ENCODE measurements at places on chromosomes 1 and 21.

- no peak for DNase-seq
These were observed 25.3 kb upstream of the CR2 start for GRCh38 chr1:207428783-207429182.

DNA sequence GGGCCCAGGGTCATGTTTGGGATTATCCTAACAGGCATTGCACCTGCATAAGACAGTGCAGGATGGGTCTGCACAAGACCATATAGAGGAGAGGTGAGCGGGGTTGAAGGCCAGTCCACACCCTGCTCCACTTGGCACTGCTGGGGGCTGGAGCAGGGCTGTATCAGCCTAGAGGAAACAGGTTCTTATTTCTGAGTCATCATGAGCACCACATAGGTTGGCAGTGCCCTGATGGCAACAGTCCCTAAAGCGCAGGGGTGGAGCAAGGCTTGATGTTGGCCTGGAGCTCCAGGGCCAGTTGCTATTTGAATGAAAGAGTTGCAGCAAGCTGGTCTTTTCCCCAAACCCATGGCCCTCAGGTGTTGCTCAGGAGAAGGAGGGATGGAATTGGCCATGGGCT, 29.8 kb upstream of the BMP8B start:
- no peak for DNase-seq

DNA sequence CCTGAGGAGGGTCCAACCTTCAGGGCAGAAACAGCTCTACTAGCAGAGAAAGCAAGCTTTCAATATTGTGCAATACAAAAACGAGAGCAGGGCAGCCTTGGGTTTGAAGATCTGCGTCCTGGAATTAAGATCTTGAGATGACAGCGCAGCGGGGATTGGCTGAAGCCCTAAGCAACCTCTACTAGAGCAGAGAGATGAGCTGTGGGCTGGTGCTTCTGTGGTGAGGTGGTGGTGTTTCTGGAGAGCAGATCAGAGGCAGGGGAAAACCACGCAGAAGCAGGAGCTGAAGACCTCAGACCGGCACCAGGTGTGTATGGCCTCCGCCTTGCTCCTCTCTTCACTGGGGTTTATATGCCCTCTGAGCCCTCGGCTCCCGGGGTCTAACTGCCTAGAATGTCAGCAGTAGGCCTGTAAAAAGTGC, 12.5 kb downstream of the TRAF3IP3 start:
- peak; percentile 87 for DNase-seq

GRCh38 chr1:240329443-240329842, 237.8 kb downstream of the FMN2 start:
- DNase-seq: no peak

DNA sequence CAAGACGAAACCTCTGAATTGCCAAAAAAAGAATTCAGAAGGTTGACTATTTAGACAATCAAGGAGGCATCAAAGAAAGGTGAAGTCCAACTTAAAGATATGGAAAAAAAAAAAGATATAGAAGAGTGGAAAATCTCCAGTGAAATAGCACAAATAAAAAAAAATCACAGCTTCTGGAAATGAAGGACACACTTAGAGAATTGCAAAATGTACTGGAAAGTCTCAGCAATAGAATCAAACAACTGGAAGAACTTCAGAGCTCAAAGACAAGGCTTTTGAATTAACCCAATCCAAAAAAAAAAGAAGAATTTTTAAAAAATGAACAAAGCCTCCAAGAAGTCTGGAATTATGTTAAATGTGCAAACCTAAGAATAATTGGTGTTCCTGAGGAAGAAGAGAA, 31.8 kb downstream of the CD2 start:
- DNase-seq: no peak

GRCh38 chr1:169348383-169349036, 19.1 kb downstream of the NME7 start:
- no peak for DNase-seq

- DNase-seq: no peak
These were observed 6.5 kb upstream of the TAGLN2 start for GRCh38 chr1:159931795-159932173.

- no peak for DNase-seq
These were observed 24.7 kb upstream of the LRRN2 start for GRCh38 chr1:204709960-204710912.

DNA sequence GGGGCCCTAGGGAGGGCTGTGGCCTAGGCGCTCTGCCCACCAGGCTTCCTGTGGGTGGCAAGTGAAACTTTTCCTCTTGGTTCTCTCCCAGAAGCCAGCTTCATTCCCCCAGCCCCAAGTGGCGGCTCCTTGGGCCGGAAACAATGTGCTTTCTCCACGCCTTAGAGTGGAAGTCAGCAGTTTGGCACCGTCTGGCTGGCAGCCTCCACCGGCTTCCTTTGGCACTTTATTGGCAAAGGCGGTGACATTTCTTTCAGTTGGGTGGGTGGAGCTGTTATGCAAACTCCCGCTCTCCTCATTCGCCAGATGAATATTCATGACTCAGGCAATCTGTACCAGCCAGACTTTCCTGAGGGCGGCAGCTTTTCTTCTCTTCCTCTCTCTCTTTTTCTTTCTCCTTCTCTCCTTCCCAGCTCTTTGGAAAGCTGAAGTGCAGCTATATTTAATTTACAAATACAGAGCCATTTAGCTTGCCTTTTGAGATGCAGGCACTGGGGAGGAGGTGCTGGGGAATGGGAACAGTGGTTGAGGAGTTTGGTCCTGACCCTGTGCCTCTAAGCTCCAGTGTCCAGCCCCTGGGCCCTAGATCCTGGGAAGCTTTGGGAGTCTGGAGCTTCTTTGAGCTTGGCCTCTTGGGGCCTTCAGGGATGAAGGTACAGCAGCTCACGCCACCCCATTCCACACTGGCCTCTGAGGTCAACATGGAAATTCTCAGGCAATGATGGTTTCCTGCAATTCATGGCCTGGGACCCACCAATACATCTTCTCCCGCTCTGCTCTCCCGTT, 67.8 kb upstream of the POU3F1 start:
- DNase-seq: no peak

GRCh38 chr21:25732091-25732760, 2.5 kb downstream of the ATP5PF start:
- DNase-seq: no peak

DNA sequence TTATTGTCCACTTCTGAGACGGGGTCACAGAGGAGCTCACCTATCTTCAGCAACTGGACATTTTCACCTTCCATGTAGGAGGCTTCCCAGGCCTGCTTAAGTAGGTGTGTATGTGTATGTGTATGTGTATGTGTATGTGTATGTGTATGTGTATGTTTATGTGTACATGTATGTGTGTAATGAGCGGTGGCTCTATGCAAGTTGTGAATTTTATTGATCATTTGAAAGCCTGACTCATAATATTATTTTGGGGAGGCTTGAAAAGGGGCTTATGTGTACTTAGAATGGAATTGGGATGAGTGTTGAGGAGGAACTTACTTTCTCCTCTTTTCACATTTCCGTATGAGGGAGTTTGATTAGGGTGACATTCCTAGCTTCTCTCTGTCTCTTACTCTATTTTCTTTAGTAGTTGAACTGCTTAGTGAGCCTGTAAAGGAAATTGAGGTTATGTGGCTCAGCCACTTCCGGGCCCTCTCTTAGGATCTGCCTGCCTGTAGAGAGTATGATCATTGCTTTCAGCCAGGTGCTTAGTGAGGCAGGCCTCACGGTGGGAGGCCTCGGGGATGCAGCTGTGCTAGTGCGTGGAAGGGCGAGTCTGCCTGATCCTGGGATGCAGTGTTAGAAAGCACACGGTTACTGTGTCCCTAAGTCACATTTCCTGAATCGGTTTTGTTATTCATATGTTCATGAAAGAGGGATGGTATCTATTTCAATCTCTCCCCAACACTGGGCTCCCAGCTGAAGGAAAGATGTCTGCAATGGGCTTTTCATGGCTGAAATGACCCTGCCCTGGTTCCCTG, 61.0 kb downstream of the IER5 start:
- DNase-seq: peak; percentile 73

DNA sequence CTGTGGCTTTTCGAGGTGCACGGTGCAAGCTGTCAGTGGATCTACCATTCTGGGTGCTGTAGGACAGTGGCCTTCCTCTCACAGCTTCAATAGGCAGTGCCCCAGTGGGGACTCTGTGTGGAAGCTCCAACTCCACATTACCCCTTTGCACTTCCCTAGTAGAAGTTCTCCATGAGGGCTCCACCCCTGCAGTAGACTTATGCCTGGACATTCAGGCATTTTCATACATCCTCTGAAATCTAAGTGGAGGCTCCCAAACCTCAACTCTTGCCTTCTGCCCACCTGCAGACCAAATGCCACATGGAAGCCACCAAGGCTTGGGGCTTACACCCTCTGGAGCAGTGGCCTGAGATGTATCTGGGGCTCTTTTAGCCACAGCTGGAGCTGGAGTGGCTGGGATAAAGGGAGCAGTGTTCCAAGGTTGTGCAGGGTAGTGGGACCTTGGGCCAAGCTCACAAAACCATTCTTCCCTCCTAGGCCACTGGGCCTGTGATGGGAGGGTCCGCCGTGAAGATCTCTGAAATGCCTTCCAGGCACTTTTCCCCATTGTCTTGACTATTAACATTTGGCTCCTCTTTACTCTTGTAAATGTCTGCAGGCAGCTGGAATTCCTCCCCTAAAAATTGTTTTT, 18.0 kb upstream of the RNF2 start:
- no peak for DNase-seq

DNA sequence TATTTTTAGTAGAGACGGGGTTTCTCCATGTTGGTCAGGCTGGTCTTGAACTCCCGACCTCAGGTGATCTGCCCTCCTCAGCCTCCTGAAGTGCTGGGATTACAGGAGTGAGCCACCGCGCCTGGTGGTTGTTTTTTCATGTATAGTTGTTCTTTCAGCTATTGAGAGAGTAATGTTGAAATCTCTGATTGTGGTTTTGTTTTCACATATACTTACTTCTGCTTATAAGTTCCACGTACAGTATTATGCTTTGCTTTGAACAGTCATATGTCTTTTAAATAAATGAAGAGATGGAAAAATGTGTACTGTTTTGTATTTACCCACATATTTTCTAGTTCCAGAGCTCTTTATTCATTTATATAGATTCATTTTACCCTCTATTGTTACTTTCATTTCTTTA, 44.5 kb downstream of the MARK1 start:
- DNase-seq: no peak

- DNase-seq: no peak
These were observed 579.6 kb downstream of the USP25 start for GRCh38 chr21:16309250-16309971.

GRCh38 chr21:33987461-33987860, 71.9 kb upstream of the ATP5PO start:
- DNase-seq: no peak

GRCh38 chr21:45515241-45516061, 26.8 kb downstream of the SLC19A1 start:
- no peak for DNase-seq

GRCh38 chr1:41587791-41588190, 103.3 kb upstream of the EDN2 start:
- no peak for DNase-seq

GRCh38 chr1:85339089-85339488, 62.7 kb upstream of the BCL10 start:
- DNase-seq: no peak

GRCh38 chr1:158998781-158999161, 10.9 kb upstream of the IFI16 start:
- no peak for DNase-seq

GRCh38 chr1:61352845-61353435, 270.6 kb downstream of the NFIA start:
- DNase-seq: no peak

GRCh38 chr1:225446595-225446960, 18.7 kb upstream of the LBR start:
- peak; percentile 20 for DNase-seq

DNA sequence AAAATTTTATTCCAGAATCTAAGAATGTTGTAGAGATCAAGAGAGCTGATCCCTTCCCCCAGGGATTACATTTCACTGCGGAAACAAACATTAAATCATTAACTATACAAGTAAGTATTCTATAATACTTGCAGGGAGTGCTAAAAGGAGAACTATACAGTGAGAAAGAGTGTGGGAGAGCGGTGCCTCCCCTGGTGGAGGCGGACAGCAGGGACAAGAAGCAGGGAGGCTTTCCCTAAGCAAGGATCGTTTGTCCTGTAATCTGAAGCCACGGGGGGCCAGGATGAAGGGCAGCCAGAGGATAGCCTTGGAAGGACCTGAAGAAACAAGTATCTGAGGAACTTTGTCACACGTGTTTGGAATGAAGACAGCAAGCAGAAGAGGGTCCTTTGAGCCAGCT, 40.1 kb downstream of the SLC9C2 start:
- DNase-seq: no peak

DNA sequence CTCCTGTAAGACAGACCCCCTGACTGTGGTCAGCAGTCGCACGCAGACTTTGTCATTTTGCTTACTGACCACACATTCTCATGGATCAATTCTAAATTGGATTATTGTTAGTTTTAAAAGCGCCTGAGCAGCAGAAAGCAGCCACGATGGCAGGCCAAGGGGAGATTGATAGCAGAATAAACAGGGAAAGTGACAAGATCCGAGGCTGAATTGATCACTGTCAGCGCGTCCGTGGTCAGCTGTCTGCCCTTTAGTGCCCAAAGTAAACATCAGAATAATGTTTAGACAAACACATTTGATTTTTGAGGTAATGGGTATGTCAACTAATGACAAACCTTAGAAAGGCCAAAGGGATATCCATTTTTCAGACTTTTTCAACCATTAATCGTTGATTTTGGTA, 426.8 kb downstream of the SETD4 start:
- no peak for DNase-seq

- no peak for DNase-seq
These were observed 105.0 kb downstream of the GPATCH2 start for GRCh38 chr1:217525773-217526490.

DNA sequence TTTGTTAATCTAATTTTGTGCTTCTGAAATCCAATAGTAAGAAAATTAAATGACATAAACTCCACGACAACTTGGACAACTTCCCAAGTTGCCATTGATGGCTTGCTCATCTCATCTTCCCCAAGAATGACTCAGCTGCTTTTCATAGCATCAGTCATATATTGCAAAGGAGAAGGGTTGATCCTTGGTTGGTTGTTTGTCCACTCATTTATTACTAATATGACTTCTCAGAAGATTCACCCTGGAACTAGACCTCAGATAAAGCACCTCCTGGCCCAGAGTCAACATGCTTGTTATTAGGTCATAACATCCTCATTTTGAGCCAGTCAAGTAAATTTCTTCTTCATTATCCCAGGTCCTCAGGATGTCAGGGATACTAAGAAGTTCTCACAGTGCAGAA, 2.3 kb upstream of the LCE3D start:
- DNase-seq: no peak

- DNase-seq: no peak
These were observed 542 bp downstream of the EIF2B3 start for GRCh38 chr1:44985747-44986359.

GRCh38 chr1:218367118-218367517, 22.0 kb downstream of the TGFB2 start:
- no peak for DNase-seq

DNA sequence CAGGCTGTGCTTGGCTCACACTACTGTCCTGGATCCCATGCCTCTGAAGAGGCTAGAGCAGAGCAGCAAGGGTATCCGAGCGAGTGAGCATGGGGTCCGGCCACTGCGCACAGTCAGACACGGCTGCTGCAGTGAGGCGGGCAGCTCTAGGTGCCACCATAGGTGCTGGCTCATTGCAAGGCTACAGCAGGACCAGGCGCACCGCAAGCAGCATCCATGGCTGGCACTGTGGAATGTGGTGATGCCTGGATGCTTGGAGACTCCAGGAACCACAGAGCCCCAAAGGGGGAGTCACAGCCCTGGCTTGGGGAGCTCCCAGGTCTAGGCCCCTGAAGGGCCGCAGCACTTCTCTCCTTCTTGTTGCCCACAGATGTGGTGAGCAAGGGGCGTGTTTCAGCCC, 47.2 kb downstream of the ATP6V1G3 start:
- no peak for DNase-seq

Measured in stimulated activated CD8-positive, alpha-beta memory T cell treated with anti-CD3 and anti-CD28 coated beads, Interleukin-4, amount 100 ng/mL, for 48 hours (primary cell).